ENCODE measurements at places on chromosomes 16 and 17.

DNA sequence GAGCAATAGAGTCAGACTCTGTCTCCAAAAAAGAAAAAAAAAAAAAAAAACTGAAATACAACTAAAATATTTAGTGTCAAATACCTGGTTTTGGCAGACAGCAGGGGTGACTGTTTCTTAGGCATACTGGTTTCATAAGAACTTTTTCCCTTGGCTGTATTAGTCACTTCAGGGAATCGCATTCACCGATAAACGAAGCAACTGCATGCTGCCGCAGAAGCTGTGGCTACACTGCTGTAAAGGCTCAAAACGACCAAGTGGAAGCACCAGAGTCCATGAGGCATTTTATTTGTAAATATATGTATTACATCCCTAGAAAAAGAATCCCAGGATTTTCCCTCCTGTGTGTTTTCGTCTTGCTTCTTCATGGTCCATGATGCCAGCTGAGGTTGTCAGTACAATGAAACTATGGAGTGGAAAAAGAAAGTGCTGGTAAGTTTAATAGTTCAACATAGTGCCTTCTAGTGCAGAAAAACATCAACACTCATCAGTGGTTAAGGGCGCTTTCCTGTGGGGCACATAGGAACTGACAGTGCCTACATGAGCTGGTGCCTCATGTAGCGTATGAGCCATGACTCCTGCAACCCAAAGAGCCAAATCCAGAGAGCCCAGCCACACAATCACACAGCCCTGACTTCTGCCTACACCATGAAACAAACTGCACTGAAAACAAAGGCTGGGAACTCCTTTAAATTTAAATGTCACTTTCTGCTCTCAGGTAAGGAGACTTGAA, 7.3 kb downstream of the RPS15A start:
- no peak for DNase-seq

DNA sequence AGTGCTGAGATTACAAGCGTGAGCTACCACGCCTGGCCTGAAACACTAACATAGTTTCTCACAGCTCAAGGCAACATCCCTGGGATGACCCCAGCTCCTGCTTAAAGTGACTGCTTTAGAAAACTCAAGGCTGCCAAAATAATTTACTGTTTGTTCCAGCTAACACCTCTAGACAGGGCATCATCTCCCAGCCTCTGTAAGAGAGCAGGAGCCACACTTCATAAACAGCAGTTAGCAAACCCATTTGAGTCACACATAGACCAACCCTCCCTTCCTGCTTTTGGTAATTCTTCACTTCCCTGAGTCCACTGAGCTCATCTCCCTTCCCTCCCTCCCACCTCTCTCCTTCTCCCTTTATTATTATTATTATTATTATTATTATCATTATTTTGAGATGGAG, 201.3 kb downstream of the XYLT1 start:
- no peak for DNase-seq

DNA sequence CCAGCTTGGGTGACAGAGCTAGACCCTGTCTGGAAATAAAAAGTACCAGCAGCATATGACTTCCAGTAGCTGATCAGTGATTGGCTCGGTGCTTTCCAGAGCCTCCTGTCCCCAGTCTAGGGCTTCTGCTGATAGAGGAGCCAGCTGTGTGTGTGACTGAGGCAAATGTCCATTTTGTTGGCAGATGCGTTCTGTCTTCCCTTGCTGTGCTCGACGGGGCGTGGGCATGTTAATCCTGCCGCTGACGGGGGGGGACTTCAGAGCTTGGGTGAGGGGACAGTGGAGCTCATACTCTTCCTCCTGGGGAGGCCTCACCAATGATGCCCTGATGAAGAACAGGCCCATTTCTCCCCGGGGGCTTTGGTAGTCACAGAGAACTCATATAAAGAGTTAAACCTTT, 14.6 kb downstream of the KCTD2 start:
- no peak for DNase-seq

GRCh38 chr17:41657176-41657754, 31.4 kb upstream of the EIF1 start:
- DNase-seq, result no peak

- DNase-seq, result no peak
Measured at GRCh38 chr17:45752246-45752645, 31.9 kb upstream of the CRHR1 start.
